ENCODE measurements at places on chromosomes 5 and 9.

GRCh38 chr5:175778951-175779503, 92.4 kb upstream of the CPLX2 start:
- H3K4me3 ChIP-seq, result no peak overlapping the region
- no peaks in the 10 kb centered on the region for H3K36me3 ChIP-seq
- no peak for DNase-seq
- no peak overlapping the region for H3K27ac ChIP-seq
- H3K27me3 ChIP-seq, result no peaks in the 10 kb centered on the region
- no peaks in the 10 kb centered on the region for H3K4me1 ChIP-seq

- H3K27ac ChIP-seq, result no peak overlapping the region
- H3K27me3 ChIP-seq, result no peaks in the 10 kb centered on the region
- peak; percentile 2 for DNase-seq
- H3K36me3 ChIP-seq, result no peaks in the 10 kb centered on the region
- H3K4me1 ChIP-seq, result peaks cover 12% of the 10 kb centered on the region
Observed at GRCh38 chr5:179268966-179269693, 76.1 kb downstream of the ADAMTS2 start.

DNA sequence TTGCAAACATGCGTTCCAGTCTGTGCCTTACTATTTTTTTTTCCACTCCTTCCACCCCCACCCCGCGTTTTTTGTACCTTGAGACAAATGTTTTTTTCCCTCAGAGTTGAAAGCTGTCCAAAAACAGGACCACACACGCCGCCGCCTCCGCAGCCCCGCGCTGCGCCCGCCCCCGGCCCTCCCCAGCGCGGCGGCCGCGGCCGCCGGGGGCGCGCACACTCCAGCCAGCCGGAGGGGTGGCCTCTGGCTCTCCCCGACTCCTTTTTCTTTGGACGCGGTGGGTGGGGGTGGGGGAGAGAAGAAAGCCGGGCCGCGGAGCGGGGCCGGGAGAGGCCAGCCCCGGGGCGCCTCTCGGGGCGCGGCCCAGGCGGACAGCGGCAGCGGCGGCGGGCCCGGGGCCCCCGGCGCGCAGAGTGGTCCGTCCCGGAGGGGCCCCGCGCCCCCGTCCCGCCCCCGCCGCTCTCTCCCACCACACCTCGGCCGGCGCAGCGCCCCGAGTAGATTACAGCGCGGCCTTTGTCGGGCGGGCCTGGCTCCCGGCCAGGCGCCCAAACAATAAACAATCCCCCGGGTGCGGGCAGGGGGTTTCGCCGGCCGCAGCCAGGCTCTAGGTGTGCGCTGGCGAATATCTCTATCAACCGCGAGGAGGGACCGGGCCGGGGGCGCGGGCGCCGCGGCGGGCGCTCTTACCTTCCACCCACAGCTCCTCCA, 10.9 kb downstream of the PTCH1 start:
- peak; percentile 91 for DNase-seq
- no peaks in the 10 kb centered on the region for H3K36me3 ChIP-seq
- H3K27me3 ChIP-seq, result no peaks in the 10 kb centered on the region
- peaks cover 12% of the 10 kb centered on the region for H3K4me1 ChIP-seq

- H3K4me3 ChIP-seq, result no peak overlapping the region
- H3K36me3 ChIP-seq, result peaks cover 3% of the 10 kb centered on the region
- no peaks in the 10 kb centered on the region for H3K4me1 ChIP-seq
- no peak overlapping the region for H3K27ac ChIP-seq
- no peaks in the 10 kb centered on the region for H3K27me3 ChIP-seq
Observed at GRCh38 chr5:80076131-80077050, 41.2 kb downstream of the THBS4 start.

DNA sequence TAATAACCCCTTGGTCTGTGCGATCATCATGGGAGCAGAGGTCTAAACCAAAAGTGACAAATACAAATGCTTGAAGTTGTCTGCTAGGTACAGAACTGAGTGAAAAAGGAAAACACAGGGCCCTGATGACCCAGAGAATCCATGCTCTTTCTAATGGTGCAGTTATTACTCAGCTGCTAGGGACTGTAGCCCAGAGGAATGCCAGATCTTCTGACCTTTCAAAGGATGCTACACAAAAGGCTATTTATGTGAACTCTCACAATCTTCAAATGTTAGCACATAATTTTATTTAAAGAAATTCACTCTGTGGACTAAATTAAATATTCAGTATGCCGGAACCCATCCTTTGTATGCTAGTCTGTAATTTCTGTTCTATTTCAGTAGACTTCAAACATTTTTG, 79.9 kb downstream of the PRR16 start:
- no peak for DNase-seq
- H3K4me3 ChIP-seq, result no peak overlapping the region
- H3K27ac ChIP-seq, result no peak overlapping the region
- no peaks in the 10 kb centered on the region for H3K27me3 ChIP-seq
- H3K4me1 ChIP-seq, result no peaks in the 10 kb centered on the region
- H3K36me3 ChIP-seq, result no peaks in the 10 kb centered on the region

GRCh38 chr5:180723936-180724335, 15.9 kb downstream of the OR2Y1 start:
- no peak for DNase-seq
- no peak overlapping the region for H3K4me3 ChIP-seq
- no peaks in the 10 kb centered on the region for H3K4me1 ChIP-seq
- H3K36me3 ChIP-seq, result no peaks in the 10 kb centered on the region
- H3K27me3 ChIP-seq, result no peaks in the 10 kb centered on the region
- no peak overlapping the region for H3K27ac ChIP-seq

DNA sequence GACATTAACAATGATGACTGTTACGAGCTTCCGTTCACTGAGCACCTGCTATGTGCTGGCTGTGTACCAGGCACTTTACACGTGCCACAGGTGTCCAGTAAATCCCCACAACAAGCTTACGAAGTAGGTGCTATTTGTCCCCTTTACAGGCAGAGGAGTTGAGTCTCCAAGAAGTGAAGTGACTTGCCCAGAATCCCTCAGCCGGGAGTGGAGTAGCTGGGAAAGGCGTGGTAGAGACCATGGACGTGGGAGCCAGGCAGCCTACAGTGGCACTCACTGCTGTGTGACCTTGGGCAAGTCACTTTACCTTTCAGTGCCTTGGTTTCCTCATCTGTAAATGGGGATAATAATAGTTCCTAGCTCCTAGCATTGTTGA, 669 bp upstream of the AMBP start:
- DNase-seq, result no peak
- H3K36me3 ChIP-seq, result no peaks in the 10 kb centered on the region
- H3K4me3 ChIP-seq, result no peak overlapping the region
- no peaks in the 10 kb centered on the region for H3K27me3 ChIP-seq
- H3K4me1 ChIP-seq, result no peaks in the 10 kb centered on the region

GRCh38 chr9:69444791-69445190, 119.8 kb downstream of the ENTREP1 start:
- no peaks in the 10 kb centered on the region for H3K36me3 ChIP-seq
- no peak for DNase-seq
- H3K4me1 ChIP-seq, result no peaks in the 10 kb centered on the region

DNA sequence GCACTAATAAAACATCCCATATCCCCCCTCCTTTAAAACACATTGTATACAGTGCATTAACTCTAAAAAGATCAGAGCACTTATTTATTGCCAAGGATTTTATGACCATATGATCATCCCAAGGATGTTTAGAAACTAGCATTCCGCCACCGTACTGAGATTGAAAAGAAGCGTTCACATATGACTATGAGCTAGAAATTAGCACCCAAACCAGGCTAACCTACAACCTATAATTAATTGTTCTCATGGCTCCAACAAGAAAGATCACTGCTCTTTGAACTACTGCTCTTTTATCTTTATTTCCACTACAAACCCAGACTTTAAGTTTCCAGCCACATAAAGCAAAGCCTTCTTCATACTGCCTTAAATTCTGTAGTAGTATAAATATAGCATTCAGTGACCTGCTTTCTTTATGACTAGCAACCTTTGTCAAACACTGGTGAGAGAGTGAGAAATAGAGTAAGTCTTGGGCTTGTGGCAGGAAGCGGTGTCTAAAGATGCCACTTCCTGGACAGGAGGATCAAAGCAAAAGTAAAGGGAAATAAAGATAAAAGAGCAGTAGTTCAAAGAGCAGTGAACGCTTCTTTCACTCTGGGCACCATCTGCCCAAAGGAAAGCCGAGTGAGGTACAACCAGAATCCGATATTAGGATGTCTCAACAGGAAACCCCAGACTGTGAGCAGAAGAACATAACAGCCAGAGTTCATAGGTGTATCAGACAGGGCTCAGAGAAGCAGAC, 151.1 kb upstream of the ERCC6L2 start:
- H3K27ac ChIP-seq, result no peak overlapping the region
- no peaks in the 10 kb centered on the region for H3K27me3 ChIP-seq
- H3K4me3 ChIP-seq, result no peak overlapping the region
- peak; percentile 33 for DNase-seq
- H3K4me1 ChIP-seq, result peaks cover 4% of the 10 kb centered on the region

DNA sequence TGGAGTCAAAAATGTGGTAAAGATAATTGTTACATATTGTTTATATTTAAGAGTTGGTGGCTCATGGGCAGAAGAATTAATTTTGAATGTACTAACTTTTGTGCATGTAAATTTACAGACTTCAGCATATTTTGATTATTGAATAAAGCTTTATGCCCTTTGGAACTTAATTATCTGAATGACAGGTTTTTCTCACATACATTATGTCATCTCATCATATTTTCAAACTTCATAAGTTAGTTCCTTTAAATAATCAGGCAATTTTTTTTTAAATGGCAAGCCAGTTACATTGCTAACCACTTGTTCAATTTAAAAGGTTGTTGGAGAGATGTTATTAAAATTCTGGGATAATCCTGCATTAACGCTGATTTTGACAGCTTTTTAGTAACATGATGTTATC, 184.6 kb upstream of the EDIL3 start:
- no peak for DNase-seq
- H3K4me1 ChIP-seq, result no peaks in the 10 kb centered on the region
- no peak overlapping the region for H3K4me3 ChIP-seq
- no peaks in the 10 kb centered on the region for H3K27me3 ChIP-seq

DNA sequence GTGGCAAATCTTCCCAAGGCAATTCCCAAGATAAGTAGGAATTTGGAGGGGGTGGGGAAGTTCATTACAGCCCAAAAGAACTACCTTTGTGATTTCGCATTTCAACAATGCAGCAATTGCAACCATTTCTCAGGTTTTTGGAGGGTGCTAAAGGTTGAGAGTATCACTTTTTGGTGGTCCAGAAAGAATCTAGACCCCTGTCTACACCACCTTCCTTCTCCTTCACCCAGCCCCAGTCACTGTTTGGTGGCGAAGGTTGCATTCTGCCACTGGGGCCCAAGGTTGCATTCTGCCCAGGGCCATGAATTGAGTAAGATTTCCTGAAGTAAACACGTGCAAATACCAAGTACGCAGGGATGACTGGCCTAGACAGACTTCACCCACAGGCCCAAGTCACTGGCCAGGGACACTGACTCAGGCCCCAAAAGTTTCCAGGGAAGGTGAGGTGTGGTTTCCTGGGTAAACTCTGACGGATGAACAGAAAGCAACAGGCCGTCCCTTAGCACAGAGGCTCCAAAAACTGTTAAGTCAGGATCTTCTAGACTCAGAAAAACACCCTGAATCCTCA, 5.7 kb downstream of the PDE6A start:
- H3K4me3 ChIP-seq, result no peak overlapping the region
- no peaks in the 10 kb centered on the region for H3K27me3 ChIP-seq
- no peak overlapping the region for H3K27ac ChIP-seq
- DNase-seq, result no peak
- H3K36me3 ChIP-seq, result no peaks in the 10 kb centered on the region

GRCh38 chr5:80502800-80503199, 14.9 kb downstream of the FAM151B start:
- no peak overlapping the region for H3K4me3 ChIP-seq
- DNase-seq, result no peak
- H3K27me3 ChIP-seq, result no peaks in the 10 kb centered on the region
- no peak overlapping the region for H3K27ac ChIP-seq
- no peaks in the 10 kb centered on the region for H3K36me3 ChIP-seq
- H3K4me1 ChIP-seq, result no peaks in the 10 kb centered on the region

DNA sequence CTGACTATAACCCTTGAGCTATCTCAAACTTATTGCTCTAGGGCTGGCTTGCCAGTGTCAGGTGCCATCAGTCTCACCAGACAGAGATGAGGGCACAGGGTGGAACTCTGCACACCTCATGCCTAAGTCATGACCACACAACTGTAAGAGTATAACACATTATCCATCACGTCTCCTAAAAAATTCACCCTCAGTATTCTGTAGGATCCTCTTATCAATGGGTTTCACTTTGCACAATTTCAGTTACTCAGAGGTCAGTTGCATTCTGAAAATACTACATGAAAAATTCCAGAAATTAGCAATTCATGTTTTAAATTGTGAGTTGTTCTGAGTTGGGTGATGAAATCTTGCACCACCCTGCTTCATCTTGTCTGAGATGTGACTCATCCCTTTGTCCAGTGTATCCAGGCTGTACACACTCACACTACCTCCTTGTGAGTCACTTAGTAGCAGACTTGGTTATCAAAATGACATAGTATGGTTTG, 690.9 kb upstream of the CDH18 start:
- H3K27ac ChIP-seq, result no peak overlapping the region
- H3K27me3 ChIP-seq, result no peaks in the 10 kb centered on the region
- DNase-seq, result no peak
- no peak overlapping the region for H3K4me3 ChIP-seq
- no peaks in the 10 kb centered on the region for H3K4me1 ChIP-seq
- no peaks in the 10 kb centered on the region for H3K36me3 ChIP-seq

- DNase-seq, result no peak
- no peaks in the 10 kb centered on the region for H3K4me1 ChIP-seq
- no peaks in the 10 kb centered on the region for H3K36me3 ChIP-seq
- H3K27ac ChIP-seq, result no peak overlapping the region
- no peak overlapping the region for H3K4me3 ChIP-seq
- peaks cover 13% of the 10 kb centered on the region for H3K27me3 ChIP-seq
Observed at GRCh38 chr5:88702332-88702731, 180.7 kb downstream of the MEF2C start.

DNA sequence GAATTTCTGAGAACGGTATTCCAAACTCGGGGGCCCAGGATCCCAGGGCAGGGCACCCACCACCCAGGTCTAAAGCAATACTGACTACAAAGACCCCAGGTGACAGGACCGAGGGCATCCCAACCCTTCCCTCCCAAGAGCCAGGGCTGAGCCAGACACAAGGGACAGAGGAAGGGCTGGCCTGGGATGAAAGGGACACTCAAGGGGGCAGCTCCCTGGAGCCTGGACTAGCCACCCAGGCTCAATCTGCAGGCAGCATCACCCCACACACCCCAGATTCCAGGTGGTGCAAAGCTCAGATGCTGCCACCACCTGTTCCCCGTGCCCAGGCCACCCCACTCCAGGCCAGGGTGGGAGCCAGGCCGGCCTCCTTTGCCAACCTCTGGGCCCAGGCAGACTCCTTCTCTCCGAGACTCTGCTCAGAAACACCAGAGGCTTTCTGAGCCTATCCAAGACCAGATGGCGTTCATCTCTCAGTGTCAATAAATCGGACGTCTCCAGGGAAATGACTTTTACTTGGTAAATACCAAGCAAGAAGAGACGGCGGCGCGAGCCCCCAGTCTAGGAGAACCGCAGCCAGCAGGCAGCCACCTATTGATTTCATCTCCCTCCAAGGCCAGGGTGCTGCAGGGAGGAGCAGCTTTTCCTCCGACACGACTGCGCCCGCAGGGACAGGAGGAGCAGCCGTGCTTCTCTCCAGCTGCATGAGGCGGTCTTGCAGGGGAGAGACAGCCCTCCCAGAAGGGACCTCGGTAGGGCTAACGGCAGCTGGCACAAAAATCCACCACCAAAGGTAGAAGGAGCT, 94.1 kb upstream of the ADAMTS2 start:
- H3K4me3 ChIP-seq, result no peak overlapping the region
- H3K36me3 ChIP-seq, result no peaks in the 10 kb centered on the region
- DNase-seq, result no peak
- H3K27ac ChIP-seq, result no peak overlapping the region
- H3K27me3 ChIP-seq, result no peaks in the 10 kb centered on the region
- H3K4me1 ChIP-seq, result no peaks in the 10 kb centered on the region

- H3K36me3 ChIP-seq, result peaks cover 15% of the 10 kb centered on the region
- DNase-seq, result no peak
- no peak overlapping the region for H3K4me3 ChIP-seq
- no peak overlapping the region for H3K27ac ChIP-seq
Observed at GRCh38 chr5:151105561-151105960, 24.7 kb upstream of the TNIP1 start.

All from kidney (tissue), 22 donors.